ENCODE measurements at places on chromosomes 7 and 10.

DNA sequence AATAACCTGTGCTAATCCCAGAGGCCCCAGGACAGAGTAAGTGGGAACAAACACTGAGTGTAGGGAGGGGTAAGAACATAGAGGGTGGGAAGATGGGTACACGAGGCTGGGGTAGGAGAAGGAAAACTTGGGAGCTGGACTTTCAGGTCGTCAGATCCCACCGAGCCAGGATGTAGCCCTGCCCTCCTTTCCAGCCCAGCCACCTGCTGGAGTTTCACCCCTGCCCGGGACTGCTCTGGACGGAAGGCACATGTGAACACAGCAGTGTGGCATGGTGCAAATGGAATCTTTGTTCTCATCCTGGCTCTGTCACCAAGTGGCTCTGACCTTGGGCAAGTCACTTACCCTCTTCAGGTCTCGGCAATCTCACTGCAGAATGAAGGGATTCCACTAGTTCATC, 52.8 kb downstream of the PODXL start:
- no peak for DNase-seq

- DNase-seq: no peak
Measured at GRCh38 chr7:47256016-47256415, 325.9 kb downstream of the TNS3 start.

DNA sequence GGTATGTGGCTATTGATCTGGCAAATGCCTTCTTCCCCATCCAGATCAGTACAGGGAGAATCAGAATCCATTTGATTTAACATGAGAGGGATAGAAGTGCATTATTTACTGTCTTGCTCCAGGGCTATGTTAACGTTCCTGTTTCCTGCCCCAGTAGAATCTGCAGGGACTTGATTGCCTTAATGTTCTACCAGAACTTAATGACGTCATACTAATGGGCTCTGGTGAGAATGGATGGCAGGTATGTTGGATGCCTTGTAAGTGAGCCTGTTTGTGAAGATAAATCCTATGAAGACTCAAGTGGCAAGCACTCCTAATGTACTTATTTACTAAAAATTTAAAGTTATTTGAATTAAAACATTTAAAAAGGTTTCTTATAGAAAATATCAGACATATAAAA, 44.5 kb upstream of the CHCHD3 start:
- no peak for DNase-seq

GRCh38 chr7:143284591-143285469, at the start of gene TMEM139:
TMEM139 (plus strand) TSS chr7:143284958; CDS start chr7:143285958, 1,000 bp downstream.
- DNase-seq: no peak

DNA sequence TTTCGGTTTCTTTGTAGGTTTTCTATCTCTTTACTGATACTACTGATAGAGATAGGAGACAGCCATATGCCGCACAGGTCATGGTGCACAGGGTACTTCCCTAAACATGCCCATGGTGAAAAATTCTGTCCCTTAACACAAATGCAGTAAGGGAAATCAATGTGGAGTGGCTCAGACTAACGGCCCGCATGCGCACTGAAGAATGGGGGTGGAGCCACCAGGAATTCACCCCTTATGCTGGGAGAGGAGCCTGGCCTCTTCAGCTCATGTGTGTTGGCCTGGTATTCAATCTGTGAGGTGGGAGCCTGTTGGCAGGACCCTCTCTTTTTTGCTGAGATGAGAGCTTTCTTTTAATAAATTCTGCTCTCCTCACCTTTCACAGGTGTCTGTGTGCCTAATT, 8.4 kb upstream of the URGCP start:
- DNase-seq: no peak

DNA sequence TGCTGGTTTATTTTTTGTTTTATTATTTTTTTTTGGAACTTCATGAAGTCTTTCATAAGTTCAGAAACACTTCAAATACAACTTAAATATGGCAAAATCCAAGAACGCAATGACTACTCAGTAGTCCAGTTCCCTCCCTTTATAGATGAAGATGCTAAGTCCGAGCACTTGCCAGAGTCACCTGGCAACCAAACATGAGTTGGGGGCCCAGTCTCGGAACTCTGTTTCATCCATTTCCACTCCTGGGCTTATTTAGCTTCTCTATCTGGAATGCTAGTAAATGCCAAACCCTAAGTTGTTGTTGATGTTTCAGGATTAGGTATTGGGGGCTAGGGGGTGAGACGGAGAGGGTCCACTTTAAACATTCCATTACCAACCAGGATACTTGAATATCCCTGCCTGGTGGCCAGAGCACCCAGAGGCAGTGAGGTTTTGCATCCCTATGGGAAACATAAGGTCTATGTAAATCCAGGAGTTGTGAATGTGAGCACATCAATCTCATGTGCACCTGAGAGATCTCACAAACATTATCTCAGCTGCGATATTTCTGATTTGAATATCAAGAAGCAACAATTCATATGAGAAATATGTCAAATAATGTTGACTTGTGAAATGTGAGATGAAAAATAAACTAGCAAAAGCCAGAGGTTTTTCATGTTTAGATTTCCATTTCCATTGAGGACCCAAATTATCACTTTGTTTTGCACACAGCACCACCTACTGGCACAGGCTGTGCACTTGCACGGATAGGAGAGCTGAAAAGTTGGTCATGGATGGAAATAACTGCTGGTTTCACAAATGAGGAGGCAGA, 129.3 kb downstream of the PKD1L1 start:
- DNase-seq: no peak

- peak; percentile 71 for DNase-seq
Measured at GRCh38 chr10:91198781-91199180, 21.7 kb upstream of the PCGF5 start.

DNA sequence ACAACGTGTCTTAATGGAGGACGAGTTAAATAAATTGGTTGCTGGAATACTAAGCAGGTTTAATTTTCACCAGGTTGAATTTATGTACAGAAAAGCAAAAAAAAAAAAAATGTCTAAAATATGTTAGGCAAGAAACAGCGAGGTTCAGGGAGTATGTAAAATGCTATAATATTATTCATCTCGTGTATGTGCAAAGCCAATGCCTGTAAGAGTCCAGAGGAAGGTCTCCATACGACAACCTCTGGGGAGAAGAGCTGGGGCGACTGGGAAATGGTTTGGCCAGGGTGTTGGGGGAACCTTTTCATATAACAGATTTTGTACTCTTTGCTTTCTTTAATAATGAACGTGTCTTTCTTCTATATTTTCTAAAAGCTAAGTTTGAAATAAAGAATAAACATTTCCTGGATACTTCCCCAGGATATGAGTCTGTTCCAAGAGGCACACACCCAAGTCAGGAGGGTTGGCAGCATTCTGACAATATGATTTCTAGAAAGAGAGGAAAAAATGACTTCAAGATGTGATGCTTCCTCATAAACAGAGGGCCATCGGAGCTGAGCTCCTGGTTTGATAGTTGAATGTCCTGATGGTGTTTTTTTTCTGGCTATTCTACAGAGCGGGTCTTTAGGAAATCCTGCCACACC, 208.6 kb upstream of the MGMT start:
- DNase-seq: no peak

DNA sequence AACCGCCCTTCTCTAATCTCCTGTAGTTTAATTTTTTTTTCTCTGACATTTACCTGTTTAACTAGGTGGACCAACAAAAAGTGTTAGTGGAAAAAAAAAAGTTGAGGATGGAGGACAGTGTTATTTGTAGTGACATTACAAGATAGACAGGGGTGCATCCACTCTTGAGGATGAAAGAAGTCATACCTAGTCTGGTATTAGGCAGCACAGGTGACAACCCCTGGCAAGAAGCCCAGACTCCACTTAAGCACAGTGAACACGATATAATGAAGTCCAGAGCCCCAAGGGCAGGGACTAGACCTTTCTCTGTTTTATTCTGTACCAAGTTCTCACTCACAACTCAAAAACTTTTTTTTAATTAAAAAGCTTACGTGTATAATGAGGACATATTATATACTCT, 268.4 kb downstream of the GPR37 start:
- no peak for DNase-seq

- no peak for DNase-seq
Measured at GRCh38 chr10:2978111-2978510, 89.2 kb upstream of the PFKP start.

DNA sequence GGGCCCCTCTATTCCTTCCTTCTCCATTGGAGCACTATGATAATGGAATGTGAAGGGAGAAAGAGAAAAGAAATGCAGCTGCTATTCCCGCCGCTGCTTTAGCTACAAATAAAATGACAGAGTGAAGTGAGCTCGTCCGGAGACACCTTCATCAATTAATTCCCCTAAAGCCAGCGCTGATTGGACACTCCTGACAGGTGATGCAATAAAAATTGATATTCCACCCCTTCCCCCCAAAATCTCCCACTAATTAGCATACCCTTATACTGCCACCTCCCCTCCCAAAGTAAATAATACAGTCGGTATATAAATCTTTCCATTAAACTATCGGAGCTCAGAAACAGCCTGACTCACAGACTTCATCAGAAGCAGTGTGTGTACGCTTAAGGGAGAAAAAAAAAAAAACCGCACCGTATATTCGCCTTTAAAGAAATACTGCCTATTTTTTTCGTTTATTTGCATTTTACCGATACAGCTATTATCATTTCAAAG, 7.3 kb downstream of the SKIDA1 start:
- DNase-seq: peak; percentile 68

GRCh38 chr7:39847227-39847626, 102.8 kb upstream of the CDK13 start:
- DNase-seq: no peak

- no peak for DNase-seq
Measured at GRCh38 chr10:19922236-19922963, 106.2 kb downstream of the PLXDC2 start.

DNA sequence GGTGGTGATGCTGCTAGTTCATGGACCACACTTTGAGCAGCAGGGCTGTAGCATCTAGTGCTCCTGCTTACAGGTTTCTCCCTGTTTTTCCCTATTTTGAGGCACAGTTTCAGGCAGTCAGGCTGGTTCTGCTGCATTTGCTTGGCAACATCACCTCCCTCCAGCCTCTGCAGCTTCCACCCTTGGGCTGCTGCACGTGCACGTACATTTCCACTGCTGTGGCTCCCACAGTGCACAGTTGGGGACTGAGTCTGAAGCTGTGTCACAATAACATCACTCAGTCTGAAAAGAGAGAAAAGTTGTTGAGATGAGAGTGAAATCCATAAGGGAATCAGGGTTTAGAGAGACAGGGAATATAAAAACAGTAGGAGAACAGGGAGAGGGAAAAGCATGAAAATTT, 230.7 kb upstream of the FZD1 start:
- no peak for DNase-seq

DNA sequence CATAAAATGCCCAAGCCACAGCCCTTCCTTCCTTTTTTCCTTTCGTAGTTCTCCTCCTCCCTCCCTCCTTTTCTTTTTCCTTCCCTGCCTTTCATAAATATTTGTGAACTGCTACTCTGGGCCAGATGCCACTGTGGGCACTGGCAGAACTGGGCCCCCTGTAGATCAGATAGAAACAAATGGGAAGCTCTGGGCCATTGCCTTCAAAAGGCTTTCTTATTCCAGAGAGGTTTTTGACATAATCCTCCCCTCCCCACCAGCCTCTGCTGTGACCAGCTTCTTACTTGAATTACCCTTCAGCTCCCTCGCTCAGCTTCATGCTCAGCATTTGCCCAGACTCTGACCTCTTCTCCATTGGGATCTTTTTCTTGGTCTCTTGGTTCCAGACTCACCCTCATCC, 886.8 kb downstream of the LRMDA start:
- DNase-seq: no peak

DNA sequence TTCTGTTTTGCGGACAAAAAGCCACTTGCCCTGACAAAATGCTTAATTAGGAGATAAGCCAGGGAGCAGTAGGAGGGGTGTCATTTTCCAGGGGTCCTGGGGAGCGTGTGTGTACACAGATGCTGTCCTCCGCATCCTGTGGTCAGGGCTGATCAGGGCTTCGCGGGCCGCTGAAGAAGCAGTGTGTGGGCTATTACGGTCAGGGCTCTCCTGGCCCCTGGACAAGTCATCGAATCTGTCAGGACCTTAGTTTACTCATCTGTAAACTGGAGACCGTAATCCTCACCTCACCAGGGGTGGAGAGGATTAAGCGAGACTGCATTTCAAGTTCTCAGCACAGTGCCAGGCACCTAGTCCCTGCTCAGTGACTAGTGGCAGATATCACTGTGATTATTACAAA, 26.0 kb upstream of the MXI1 start:
- DNase-seq: no peak

DNA sequence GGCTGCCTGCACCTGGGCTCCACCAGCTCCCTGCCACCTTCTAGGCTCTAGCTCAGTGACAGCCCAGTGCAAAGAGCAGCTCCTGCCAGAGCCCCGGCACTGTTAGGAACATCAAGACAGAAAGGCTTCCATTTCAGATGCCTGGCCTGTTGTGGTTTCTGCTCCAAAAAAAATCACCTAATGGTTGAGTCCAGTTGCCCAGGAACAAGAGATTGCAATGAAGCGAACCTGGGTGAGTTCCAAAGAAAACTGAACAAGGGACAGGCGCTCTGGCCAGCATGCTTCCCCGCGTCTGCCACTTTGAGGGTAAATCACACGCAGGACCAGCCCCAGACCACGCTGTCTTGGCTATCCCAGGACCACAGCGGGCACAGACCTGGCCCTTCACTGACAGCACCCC, 47.0 kb upstream of the RASGEF1A start:
- no peak for DNase-seq

DNA sequence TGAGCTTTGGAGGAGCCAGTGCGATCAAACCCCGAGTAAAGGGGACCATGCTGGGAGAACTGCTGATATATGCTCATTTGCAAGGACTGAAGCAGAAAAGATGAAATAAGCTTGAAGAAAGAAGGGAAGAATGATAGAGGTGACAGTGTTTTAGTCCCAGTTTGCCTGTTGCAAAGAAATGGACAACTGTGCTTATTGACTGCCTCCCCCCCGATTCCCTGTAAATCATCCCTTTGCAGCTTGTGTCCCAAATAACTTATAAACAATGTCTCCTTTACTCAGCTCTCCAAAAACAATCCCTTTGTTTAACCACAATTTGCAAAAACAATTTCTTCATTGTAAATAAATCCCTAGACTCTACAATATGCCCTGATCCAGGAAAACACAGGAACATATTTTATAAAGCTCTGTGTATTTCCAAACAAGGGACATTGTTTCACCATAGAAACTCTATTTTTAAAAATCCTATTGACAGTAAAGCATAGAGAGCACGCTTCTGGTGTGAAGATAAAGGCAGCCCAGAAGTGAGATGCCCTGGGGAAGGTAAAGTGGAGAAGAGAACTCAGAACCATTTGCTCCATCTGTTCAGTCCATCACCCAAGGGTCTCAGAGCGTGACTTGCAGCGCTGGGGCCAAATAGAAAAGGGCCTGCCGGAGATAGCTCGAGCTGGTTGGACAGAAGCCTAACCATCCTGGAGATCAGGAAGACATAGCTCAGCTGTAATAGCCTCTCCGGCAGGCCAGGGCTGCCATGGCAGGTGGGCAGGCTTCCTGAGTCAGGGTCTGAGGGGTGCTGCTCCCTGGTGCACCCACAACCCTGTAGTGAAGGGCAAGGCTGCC, 280.5 kb downstream of the WDR11 start:
- DNase-seq: no peak

Measured in T-helper 2 cell (primary cell).